ENCODE measurements at places on chromosomes 5 and 9. TPM values are rescaled to one million over a fixed set of nuclear protein-coding genes. Genes with fewer than 3 reads are reported as not detected.

The HAVCR2 gene
- 6.1 TPM for total RNA-seq

The SLC34A1 gene
- total RNA-seq, result not detected

The NR4A3 gene
- 1.6 TPM for total RNA-seq

The GLRA1 gene
- total RNA-seq, result not detected

The CDC20B gene
- total RNA-seq, result not detected

The LHFPL2 gene
- 10.5 TPM for total RNA-seq

The N4BP3 gene
- total RNA-seq, result 19.9 TPM

- no peak for DNase-seq
These were observed 30.9 kb upstream of the SLC46A2 start for GRCh38 chr9:112921549-112921948.

DNA sequence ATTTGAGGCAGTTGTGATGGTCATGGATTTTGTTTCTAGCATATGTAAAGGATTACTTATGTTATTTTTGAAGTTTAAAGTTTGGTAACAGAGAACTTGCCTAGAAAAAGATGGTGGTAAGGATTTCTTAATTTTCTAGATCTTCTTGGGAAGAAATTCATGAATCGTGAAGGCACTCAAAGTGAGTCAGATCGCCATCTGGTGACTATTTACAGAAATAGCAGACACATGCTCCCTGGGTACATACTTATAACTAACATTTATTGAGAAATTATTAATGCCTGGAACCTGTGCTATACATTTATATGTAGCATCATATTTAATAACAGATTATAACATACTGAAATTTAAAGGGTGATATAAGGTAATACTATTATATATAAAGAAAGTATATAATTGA is 299.7 kb downstream of the IZUMO3 start:
- no peak for DNase-seq

- no peak for DNase-seq
These were observed 22.4 kb upstream of the ATG10 start for GRCh38 chr5:81949462-81949861.

DNA sequence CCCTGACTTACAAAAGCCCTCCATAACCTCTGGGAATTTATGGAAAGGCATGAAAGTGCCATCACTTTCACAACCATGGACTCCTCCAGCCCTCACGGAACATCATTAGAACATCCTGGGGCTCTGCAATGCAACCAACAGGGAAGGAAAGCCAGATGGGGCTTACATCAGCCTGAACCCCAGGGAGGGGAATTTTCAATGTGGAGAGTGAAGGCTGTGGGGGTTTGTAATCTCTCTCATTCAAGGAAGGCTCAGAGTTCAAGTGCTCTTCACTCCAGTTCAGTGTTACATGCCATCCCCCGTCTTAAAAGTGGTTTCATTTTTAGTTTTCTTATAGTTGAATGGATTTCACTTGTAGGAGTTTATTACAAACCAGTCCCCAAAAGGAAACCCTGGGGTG is 5.7 kb downstream of the SPRY4 start:
- DNase-seq, result no peak

- no peak for DNase-seq
These were observed 48.2 kb upstream of the TLR4 start for GRCh38 chr9:117656002-117656401.

GRCh38 chr5:160774666-160775315 is 77.2 kb downstream of the ATP10B start:
- DNase-seq, result no peak

DNA sequence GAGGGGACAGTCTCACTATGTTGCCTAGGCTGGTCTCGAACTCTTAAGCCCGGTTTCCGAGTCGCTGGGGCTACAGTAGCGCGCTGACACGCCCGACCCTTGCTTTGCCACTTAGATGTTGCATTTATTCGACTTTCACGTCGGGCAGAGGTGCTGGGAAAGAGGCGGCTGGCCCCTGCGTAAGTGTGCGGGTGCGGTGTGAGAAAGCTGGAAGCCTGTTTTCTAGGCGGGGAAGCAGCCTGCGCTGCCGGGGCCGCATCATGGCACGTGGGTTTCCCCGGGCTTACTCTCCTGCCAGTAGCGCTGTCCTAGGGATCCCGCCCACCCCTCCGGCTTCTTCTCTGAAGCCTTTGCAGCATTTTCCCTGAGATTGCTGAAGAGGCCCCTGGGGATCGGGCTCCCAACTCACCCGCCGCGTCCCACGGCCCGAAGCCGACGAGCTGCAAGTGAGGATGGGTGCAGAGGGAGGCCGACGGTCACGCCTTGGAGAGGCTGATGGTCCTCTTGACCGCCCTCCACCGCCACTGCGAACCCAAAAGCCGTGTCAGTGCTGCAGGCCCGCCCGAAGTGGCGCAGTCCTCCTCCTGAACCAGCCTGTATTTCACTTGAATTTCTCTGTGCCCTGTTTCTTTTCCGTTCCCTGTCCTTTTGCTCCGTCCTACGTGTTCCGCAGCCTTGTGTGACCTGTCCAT is 5.8 kb upstream of the TRIM41 start:
- no peak for DNase-seq

- DNase-seq, result no peak
These were observed 424.6 kb upstream of the WWC1 start for GRCh38 chr5:167866797-167867196.

GRCh38 chr5:133245191-133246052 is 193.6 kb downstream of the HSPA4 start:
- peak; percentile 22 for DNase-seq

GRCh38 chr5:132385326-132386105 is 16.0 kb downstream of the SLC22A5 start:
- DNase-seq, result peak; percentile 88

- DNase-seq, result no peak
These were observed 2.3 kb downstream of the FANCC start for GRCh38 chr9:95315108-95315746.

All from lower leg skin (tissue), 4 donors.